Hippocampal formation (tissue), 2 donors: ENCODE measurements at places on chromosomes 2 and 18.
A peak's percentile ranks its signal among the peaks of the same experiment; 100 is the strongest.

- DNase-seq = no peak
These were observed 213.2 kb downstream of the NDUFA10 start for GRCh38 chr2:239811806-239812560.

- no peak for DNase-seq
These were observed 4.4 kb downstream of the LYPD1 start for GRCh38 chr2:132665401-132666140.

- DNase-seq = no peak
These were observed 33.8 kb downstream of the SMC6 start for GRCh38 chr2:17719562-17720371.

DNA sequence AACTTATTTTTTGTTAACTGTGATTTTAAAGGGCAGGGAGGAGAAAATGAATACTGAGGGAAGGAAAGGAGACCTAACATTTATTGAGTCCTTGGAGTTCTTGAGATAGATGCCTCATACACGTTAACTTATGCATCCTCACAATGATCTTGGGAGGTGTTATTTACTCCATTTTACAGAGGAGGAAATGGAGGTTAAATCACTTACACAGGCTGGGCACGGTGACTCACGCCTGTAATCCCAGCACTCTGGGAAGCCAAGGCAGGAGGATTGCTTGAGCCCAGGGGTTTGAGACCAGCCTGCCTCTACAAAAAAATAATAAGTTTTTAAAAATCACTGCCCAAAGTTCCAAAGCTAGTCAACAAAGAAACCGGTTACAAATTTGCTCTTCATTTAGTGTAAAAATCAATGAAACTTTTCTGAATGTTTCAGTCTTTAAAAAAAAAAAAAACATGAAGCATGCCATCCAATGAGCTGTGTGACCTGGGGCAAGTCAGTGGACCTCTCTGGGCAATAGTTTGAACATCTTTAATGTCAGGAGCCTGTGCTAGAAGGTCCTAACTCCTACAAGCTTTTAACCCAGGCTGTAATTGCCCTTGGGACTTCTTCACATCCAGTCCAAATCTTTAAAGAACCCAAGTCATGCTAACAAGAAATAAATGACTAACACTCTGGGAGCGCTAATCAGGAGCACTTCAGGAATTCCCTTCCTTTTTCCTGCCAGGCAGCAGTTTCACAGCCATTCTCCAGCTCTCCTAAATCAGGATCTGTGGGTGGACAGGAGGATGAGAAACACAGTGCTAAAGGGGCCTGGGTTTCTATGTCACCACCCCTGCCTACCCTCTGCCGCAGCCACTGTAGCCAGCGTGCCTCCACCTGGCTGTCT, 176.4 kb downstream of the TMEM247 start:
- no peak for DNase-seq

DNA sequence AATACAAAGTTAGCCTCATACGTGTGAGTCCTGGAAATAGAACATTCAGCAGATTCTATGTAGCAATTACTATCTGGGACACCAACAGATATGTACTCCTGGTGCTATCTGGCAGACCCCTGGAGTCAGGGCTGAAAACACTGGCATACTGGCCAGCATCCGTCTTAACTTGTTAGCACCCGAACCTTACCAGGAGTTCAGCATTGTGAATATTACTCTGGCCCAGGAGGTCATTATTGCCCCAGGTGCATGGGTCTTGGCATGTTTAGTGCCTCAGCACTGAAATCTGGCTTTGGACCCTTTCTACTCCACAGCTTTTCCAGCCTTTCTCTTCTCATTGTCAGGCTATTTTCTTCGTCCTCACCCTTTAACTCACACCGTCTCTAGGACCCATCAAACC, 11.9 kb upstream of the NDUFV2 start:
- DNase-seq = no peak

GRCh38 chr18:58882686-58883085, 18.0 kb downstream of the ZNF532 start:
- no peak for DNase-seq

- no peak for DNase-seq
These were observed 298.5 kb downstream of the PAX3 start for GRCh38 chr2:222000326-222000725.

DNA sequence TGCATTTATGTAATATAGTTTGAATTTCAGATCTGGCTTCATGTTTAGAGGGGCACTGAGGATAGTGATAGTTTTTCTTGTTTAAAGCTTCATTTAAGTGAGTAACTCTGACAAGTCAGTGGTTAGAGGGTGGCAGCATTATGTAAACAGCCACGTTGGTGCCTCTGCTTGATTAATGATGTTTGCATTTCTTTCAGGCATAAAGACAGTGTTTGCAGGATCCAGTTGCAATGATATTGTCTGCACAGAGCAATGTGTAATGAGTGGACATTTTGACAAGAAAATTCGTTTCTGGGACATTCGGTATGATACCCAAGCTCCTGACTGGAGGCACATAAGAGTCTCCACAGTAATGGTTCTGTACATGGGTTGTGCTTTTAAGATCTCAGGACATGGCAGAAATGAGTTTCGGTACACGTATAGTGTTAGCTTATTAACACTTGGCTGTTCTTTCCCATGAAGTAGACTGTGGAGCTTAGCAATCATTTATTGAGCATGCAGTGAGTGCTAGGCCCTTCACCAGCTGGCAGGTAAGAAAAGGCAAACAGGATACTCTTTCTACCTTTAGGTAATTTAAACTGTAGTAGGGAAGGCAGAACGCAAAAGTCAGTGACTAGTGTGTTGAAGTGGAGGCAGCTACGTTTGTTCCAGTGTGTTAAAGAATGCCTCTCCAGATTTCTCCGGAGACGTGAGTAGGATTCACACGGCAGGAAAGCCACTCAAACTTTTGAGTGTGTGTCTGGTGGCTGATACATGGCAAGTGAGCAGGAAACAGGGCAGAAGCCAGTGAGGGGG, 17.4 kb upstream of the SAG start:
- DNase-seq = no peak

DNA sequence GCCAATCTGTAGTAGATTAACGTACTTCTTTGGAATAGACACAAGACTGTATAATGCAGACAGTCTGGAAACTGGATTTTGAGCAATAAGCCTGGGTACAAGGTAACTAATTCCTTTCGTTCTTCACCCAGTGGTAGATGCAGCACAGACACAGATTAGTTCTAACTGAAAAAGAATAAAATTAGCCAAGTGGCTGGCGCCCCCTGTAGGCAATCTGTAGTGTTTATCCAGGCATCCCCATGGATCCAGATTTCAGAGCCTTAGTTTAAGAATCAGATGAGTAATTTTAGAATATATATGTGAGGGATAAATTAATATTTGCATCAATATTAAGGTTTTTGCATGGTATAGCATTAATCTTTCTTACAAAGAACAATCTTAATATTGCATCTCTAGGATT, 563.9 kb downstream of the DCC start:
- DNase-seq = peak; percentile 24

GRCh38 chr2:154591294-154591820, 107.1 kb upstream of the KCNJ3 start:
- DNase-seq = no peak

DNA sequence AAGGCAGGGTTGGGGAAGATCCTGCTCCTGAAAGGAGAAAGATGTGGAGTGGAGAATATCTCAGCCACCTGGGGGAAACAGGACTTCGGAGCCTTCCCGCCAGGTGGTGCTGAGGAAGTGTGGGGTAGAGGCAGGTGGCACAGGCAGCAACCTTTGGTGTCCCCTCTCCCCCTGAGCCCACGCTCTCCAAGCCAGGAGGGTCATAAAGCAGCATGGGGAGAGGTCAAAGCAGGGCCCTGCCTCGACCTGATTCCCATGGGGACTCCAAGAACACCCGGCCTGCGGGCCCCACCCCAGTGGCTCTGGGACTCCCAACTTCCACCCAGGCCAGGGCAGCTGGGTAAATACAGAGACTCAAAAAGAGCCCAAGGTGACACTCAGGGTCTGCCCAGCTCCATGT, 54.3 kb upstream of the SLC66A3 start:
- DNase-seq = no peak

GRCh38 chr18:78871618-78872017, 108.0 kb upstream of the SALL3 start:
- no peak for DNase-seq
